Ascending aorta (tissue), 2 donors: ENCODE measurements at places on chromosomes 7 and 10.
A peak's percentile ranks its signal among the peaks of the same experiment; 100 is the strongest.

DNA sequence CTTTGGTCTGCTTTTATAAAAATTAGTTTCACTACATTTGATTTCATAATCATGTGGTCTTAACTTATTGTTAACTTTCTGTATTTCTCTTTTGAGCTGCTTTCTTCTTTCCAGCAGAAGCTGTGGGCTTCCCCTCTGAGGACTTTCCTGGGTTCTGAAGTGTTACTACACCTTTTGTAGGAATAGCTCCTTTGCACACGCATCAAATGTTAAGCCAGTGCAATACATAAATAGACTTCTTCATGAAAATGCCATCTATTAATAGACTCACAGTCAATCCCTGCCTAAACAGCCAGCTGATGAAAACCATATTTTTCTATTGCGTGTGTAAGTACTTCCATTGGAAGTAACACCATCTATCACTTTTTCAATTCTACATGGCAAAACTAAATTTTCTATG is 1.5 kb downstream of the ABCB4 start:
- DNase-seq = no peak

DNA sequence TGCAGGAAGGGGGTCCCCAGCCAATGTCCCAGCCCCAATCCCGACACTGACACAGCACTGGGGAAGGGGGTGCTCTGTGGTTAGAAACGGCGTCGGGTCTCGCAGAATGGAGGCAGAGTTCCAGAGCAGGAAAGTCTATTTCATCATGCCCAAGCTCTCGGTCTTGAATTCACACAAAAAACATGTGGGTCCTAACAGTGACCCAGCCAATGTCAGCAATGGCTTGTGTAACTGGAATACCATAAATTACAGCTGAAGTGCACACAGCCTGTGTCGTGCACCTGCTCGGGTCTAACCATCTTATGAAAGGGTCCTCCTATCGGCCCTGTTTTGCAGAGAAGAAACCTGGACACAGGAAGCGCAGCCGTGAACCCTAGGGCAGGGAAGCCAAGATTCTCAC is 324.1 kb downstream of the ADARB2 start:
- DNase-seq = peak; percentile 8

DNA sequence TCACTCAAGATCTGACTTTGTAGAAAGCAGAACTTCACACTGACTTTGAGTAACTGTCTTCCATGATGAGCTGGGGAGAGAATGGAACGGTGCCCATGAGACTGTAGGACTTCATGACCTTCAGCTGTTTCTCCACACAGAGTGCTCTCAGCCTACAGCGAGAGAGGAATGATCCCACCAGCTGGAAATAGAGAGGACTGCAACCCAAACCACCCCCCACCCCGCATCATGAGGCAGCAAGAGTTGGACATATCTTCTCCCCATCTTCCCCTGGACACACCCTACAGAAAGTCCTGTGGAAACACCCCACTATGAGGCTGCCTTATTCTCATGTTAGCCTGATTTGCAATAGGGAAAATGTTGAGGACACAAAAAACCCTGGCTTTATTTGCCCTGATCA is 312.5 kb downstream of the PAXIP1 start:
- no peak for DNase-seq

DNA sequence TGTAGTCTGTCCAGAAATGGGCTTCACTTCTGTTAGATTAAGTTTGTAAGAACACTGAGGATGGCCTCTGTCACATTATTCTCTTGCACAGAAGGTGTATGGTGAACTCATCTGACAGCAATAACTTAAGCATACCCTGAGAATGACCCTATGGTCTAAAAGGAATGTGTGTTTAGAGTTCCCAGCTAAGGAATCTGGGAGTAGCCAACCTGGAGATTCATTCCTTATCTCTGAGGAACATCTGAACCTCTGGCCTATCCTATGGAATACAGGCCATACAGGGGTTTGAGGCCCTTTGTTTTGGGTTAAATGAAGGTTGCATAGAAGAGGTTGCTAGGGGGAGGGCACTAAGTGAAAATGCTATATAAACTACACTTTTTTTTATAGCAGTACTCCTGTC is 41.4 kb downstream of the LAMB4 start:
- no peak for DNase-seq

GRCh38 chr10:61417661-61418060 is 35.5 kb downstream of the TMEM26 start:
- no peak for DNase-seq

- no peak for DNase-seq
These were observed 37.6 kb downstream of the WBP1L start for GRCh38 chr10:102781090-102781920.

- no peak for DNase-seq
These were observed 222.9 kb upstream of the SH2B2 start for GRCh38 chr7:102063690-102064180.

DNA sequence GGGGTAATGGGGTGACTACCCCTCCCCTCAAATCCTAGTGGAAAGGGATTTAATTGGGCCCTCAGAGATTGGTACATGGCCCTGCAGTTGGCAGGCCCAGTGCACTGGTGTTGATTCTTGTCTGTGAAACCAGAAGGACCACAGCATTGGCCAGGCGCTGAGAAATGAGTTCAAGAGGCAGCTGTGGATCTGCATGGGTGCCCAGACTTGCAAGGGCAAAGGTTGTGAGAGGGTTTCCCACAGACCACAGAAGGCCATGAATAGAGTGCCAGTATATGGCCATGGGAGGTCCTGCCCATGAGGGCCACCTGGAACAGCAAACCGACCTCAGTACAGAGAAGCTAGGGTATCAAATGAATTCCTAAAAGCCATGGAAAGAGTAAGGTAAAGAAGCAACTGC is 32.9 kb downstream of the TMEM168 start:
- DNase-seq = no peak

DNA sequence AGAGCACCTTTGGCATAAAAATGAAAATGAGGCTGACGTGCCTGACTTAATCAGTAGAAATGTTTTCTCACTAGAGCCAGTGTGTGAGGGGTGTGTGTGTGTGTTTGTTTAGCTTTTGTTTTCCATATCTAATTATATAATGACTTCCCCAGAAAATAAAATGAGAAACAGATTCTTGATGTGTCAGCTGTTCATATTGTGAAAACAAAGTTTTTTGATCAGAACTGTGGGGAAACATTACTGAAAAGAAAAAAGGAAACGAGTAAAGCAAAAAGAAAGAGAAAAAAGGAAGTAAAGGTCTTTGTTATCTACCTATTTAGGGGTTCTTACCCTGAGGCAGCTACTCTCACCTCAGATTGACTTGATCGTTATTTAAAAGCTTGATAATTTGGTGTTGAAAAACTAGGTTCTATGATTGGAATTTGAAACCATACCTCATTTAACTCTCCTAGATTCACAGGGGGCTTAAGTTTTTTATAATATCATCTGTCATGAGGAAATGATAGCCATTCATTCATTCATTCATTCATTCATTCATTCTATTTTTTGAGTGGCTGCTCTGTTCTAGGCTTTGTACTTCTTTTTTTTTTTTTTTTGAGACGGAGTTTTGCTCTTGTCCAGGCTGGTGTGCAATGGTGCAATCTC is 58.0 kb downstream of the CREM start:
- DNase-seq = no peak

DNA sequence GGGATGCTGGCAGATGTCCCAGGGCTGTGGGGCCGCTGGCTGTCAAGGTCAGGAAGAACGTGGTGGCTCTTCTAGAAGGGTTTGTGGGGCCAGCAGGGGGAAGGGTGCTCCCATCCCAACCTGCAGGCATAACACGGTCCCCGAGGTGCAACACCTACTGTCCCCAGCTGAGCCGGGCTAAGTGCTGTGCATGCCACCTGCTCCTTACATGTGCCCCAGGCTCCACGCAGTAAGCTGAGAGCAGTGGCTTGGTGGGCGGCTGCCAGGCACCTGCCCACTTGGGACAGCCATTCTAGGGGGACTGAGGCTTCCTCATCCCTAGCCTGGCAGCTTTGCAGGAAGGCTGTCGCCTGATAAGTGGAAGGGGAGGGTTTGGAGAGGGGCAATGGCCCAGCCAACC is 14.2 kb upstream of the ZNF735 start:
- DNase-seq = no peak

DNA sequence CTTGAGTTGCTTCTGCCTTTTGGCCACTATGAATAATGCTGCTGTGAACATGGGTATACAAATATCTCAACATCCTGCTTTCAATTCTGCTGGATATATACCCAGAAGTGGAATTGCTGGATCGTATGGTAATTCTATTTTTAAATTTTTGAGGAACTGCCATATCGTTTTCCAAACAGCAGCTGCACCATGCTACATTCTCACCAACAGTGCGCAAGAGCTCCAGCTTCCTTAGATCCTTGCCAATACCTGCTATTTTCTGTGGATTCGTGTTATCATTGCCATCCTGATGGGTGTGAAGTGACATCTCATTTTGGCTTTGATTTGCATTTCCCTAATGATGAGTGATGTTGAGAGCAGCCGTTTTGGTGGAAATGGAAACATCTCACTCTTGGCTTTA is 26.7 kb downstream of the FRMD4A start:
- no peak for DNase-seq

GRCh38 chr10:44575601-44576380 is 190.9 kb upstream of the CXCL12 start:
- DNase-seq = no peak

- DNase-seq = no peak
These were observed 99.7 kb upstream of the CCDC6 start for GRCh38 chr10:60006062-60006461.

GRCh38 chr7:99928994-99929729 is at the start of gene GJC3:
Gene GJC3, minus strand, starts transcription at chr7:99929620. Its CDS starts 0 bp downstream, at chr7:99929620.
- no peak for DNase-seq

DNA sequence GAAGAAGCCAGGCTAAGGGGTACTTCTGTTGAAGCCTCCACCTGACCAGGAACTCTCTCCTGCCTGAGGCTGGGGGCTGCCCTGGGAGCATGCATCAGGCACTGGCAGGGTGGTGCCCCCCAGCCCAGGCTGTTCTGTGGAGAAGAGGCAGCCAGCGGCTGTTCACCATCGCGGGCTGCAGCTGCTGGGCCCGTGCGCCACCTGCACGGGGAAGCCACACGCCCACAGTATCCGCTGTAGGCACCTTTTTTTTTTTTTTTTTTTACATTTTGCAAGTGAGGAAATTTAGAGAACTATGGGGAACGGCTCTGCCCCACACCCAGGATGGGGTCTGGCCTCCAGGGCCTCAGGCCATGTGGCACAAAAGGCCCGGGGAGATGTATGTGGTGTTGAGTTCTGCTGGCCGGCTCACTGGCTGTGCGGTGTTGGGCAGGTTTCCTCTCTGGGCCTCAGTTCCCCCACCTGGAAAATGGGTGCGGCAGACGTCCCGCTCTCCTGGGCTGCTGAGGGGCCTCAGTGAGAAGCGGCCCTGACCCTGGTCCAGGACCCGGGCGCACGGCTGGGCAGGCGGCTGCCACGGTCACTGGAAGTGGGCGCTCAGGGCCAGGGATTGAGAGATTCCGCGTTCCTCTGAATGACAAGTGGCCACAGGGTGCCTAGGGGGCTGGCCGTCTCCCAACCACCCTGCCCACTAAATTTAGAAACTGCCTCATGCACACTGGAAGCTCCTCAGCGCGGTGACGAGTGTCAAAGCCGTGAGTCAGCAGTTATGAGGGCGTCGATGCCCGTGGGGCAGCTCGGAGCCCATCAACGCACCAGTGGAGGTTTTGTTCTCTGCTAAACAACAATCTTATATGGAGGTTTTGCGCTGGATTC is 8.8 kb upstream of the INTS1 start:
- peak; percentile 89 for DNase-seq

DNA sequence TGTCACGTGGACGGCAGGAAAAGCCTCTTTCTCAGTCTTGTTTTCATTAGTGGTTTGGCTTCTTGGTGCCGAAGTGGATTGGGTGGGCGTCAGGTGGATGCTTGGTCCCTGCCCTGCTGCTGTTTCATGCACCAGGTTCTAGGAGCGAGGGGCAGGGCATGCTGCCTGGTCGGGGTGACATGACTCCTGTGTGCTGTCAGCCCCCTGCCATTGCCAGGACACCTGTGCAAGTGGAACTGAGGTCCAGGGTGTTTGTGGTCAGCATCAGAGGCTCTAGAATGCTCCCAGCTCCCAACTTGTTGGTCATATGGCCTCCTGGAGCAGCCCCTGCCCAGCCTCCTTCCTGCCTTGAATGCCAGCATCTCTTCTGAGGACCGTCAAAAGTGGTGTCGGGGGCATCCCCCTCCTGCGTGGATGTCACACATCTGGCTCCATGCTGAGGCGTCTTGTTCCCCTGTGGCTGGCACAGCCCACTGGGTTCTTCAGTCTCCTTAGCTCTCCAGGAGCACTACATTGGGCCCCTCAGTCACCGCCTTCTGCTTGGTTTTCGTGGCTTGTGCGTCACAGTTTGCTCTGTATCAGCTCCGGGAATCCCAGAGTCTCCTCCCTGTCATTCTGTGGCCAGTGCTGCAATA is 24.8 kb downstream of the ADCY1 start:
- DNase-seq = no peak

DNA sequence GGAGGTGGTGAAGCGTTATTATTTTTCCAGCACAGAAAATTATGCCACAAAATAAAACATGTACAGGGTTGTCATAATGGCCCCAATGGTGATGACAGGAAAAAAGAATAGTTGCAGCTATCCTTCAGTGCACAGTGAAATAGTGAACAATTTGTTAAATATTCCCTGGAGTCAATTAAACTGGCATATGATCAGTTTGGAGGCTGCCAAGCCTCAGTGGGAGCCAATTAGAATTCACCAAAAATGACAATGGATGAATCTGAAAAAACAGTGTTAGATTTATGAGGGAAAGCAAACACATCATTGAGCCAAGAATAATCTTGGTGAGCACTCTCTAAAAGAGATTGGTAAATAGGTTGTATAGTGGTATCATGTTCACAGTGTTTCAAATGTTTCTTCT is 146.3 kb downstream of the OTUD1 start:
- no peak for DNase-seq

DNA sequence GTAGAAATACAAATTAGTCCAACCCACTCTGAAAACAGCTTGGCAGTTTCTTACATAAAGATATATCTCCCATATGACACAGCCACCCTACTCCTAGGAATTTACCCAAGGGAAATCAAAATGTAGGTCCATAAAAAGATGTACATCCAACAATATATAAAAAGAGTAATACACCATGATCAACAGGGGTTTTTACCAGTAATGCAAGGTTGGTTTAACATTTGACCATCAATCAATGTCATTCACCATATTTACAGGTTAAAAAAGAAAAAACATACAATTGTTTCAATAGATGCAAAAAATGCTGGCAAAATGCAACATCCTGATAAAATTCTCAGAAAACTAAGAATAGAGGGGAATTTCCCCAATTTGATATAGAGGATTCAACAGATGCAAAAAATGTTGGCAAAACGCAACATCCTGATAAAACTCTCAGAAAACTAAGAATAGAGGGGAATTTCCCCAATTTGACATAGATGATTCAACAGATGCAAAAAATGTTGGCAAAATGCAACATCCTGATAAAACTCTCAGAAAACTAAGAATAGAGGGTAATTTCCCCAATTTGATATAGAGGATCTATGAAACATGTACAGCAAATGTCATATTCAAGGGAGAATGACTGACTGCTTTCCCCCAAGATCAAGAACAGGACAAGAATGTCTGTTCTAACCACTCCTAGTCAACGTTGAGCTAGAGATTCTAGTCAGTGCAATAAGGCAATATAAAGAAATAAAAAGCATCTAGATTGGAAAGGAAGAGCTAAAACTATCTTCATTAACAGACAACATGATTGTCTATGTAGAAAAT is 13.7 kb downstream of the ADAP1 start:
- no peak for DNase-seq
